ENCODE measurements at places on chromosomes 13 and 19. TPM values are rescaled to one million over a fixed set of nuclear protein-coding genes. Genes with fewer than 3 reads are reported as not detected.

DNA sequence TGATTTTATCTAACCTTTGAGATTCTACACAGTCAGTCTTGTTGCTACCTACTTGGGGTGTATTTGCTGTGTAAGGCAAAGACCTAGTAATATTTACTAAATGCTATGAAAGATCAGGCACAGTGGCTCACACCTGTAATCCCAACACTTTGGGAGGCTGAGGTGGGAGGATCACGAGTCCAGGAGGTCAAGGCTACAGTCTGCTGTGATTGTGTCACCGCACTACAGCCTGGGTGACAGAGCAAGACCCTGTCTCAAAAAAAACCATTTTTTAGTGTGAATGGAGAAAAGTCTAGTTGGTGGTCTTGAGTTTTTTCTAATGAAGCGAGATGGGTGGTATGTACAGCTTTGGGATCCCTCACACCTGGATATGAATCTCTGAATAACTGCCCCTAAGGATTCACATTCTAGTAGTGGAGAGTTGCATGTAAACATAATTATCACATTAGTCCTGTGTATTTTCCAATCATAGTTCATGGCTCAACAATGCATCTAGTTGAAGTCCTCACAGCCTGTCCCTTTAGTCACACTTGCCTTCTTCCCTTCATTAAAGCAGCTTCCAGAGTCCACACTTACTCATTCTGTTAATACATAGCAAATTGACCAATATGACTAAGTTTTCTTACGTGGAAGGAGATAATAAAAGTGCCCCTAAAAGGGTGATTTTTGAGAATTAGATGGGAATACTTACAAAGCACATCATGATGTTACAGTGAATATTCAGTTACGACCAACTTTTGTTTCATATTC lies 7.5 kb downstream of the RPL21 start:
- no peaks in the 10 kb centered on the region for H3K27me3 ChIP-seq
- DNase-seq = no peak
- H3K36me3 ChIP-seq = no peaks in the 10 kb centered on the region
- H3K4me1 ChIP-seq = peaks cover 10% of the 10 kb centered on the region
- H3K27ac ChIP-seq = no peak overlapping the region

DNA sequence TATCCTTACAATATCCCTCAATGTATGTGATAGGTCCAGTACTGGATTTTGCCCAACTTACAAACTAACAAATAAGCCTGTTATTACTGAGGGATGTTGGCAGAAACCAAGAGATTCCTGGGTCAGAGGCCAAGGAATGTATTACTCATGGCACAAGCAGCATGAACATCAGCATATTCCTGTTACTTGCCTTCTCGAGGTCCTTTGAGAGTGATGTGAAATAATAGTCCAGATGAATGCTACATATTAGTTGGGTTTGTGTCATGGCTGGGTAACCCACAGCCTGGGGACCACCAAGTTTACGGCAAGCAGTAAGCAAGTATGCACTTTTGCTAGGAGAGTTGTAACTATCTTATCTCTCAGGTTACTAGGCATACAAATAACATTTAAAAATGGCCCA lies 384.5 kb upstream of the GPC6 start:
- no peak for DNase-seq
- H3K27ac ChIP-seq = no peak overlapping the region
- no peaks in the 10 kb centered on the region for H3K4me1 ChIP-seq
- no peaks in the 10 kb centered on the region for H3K36me3 ChIP-seq
- H3K27me3 ChIP-seq = no peaks in the 10 kb centered on the region

APOC1 gene
- not detected for total RNA-seq

PPP2R1A gene
- total RNA-seq = 199 TPM

GRCh38 chr13:50724913-50725312 lies 118.6 kb downstream of the DLEU7 start:
- H3K4me1 ChIP-seq = no peaks in the 10 kb centered on the region
- no peaks in the 10 kb centered on the region for H3K27me3 ChIP-seq
- H3K4me3 ChIP-seq = no peak overlapping the region
- no peak for DNase-seq
- no peak overlapping the region for H3K27ac ChIP-seq

DNA sequence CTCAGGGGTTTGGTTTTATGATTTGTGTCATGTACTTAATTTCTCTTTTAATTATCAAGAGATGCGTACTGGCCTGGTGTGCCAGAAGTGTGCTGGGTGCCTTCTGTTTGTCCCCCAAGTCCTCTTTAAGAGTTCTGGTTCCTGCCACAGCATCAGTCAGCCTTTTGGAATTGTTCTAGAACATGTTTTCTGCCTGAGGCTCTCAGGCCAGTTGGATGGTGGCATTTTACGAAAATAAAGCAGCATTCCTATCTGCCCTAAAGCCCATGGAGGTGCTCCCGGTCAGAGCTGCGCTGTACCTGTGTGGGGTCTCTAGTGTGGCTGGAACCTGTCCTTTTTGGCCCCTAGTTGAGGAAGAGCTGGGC lies 54.1 kb downstream of the TSSK6 start:
- H3K4me1 ChIP-seq = peaks cover 80% of the 10 kb centered on the region
- no peaks in the 10 kb centered on the region for H3K27me3 ChIP-seq
- H3K4me3 ChIP-seq = peak overlapping the region; percentile 2
- H3K36me3 ChIP-seq = no peaks in the 10 kb centered on the region
- H3K27ac ChIP-seq = peak overlapping the region; percentile 82

- peak overlapping the region; percentile 89 for H3K27ac ChIP-seq
- peak; percentile 68 for DNase-seq
- H3K36me3 ChIP-seq = peaks cover 40% of the 10 kb centered on the region
- peak overlapping the region; percentile 59 for H3K4me3 ChIP-seq
- peaks cover 54% of the 10 kb centered on the region for H3K4me1 ChIP-seq
Measured at GRCh38 chr19:16078759-16079707, 2.7 kb downstream of the TPM4 start.

TRAPPC2B gene
- 10.2 TPM for total RNA-seq

CAPN12 gene
- 2.7 TPM for total RNA-seq

- H3K36me3 ChIP-seq = peaks cover 10% of the 10 kb centered on the region
- peak; percentile 41 for DNase-seq
- no peaks in the 10 kb centered on the region for H3K27me3 ChIP-seq
- no peak overlapping the region for H3K4me3 ChIP-seq
- no peaks in the 10 kb centered on the region for H3K4me1 ChIP-seq
Measured at GRCh38 chr19:19559931-19560330, 21.9 kb downstream of the CILP2 start.

DNA sequence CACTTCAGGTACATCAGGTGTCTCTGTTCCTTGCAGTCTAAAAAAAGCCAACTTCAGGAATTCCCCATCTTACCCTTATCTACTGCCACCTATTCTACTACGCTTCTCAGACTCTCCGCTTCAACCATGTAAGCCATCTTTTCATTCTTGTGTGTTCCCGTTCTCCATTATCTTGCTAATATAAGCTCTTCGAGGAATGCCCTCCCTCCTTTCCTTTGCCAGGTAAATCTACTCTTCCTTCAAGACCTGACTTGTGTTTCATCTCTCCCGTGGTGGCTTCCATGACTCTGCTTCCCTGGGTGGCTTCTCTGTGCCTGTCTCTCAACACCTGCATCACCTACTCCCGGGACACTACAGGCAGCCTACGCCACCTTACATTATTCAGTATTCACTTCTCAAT lies 42.3 kb upstream of the MEDAG start:
- H3K27me3 ChIP-seq = no peaks in the 10 kb centered on the region
- no peaks in the 10 kb centered on the region for H3K36me3 ChIP-seq
- H3K27ac ChIP-seq = no peak overlapping the region
- H3K4me1 ChIP-seq = no peaks in the 10 kb centered on the region
- H3K4me3 ChIP-seq = no peak overlapping the region
- DNase-seq = no peak

DNA sequence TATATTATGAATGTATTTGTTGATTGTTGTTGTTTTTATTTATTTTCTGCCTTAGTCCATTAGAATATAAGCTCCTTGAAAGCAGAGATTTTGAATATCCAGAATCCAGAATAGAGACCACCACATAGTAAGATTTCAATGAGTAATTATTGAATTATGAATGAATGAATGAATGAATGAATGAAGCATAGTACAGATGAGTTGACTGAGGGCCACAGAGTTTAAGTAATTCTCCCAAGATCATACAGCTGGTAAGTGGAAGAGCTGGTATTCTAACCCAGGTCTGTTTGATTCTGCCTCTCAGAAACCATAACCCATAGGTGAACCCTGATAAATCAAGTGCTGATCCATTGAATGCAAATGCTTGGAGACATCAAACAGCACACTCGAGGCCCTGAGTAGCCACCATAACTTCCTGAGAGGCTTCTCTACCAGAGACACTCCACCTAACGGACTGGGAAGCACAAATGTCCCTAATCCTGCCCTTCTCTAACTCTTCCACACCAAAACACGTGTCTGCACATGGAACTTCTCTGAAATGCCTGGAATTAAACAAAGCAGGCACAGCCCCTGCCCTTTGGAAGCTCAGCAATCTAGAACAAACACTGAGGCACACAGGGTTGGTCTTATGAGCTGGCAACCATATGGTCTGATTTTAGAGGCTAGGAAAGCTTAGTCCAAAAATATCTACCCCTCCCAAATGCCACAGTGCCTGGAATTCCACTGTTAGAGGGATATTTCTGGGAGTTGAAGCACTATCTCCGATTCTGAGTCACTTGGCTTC lies 190.1 kb downstream of the FOXO1 start:
- no peak for DNase-seq
- H3K4me3 ChIP-seq = no peak overlapping the region
- H3K27ac ChIP-seq = no peak overlapping the region
- H3K36me3 ChIP-seq = no peaks in the 10 kb centered on the region
- peaks cover 21% of the 10 kb centered on the region for H3K4me1 ChIP-seq
- H3K27me3 ChIP-seq = no peaks in the 10 kb centered on the region

DNA sequence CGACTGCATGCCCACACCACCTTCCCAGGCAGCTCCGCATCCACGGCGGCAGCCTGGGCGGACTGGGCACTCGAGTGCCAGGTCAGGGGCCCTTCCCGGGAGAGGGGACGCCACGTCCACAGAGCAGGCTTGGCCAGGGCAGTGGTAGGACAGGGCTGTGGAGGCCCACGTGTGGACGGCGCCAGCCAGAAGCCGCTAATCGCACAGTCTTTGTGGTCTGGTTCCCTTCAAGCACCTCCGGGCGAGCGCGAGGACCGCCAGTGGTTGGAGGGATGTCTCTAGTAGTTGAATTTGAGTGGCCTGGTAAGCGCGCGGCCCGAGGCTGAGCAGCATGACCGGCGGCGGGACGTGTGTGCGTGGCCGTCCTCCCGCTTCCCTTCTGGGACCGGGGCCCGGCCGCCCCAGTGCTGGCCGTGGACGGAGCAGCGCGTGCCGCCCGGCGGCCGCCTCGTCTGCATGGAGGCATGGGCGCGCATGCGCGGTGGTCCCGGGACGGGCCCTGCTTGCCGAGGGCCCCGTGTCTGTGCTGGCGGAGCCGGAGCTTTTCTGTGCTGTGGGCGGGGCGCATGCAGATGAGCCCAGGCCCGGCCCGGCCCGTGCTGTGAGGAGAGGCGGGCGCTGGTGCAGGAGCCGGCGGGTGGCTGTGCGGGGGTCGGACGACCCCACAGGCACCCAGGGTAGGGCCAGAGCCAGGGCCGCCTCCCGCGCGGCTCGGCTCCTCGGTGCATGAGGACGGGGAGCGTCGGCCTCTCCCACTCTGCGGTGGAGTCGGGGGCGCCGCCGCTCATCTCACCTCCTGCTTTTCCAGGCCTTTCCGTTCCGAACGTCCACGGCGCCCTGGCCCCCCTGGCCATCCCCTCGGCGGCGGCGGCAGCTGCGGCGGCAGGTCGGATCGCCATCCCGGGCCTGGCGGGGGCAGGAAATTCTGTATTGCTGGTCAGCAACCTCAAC lies 8.6 kb downstream of the PTBP1 start:
- H3K27ac ChIP-seq = no peak overlapping the region
- H3K36me3 ChIP-seq = peaks cover 91% of the 10 kb centered on the region
- H3K4me3 ChIP-seq = no peak overlapping the region
- H3K27me3 ChIP-seq = no peaks in the 10 kb centered on the region

- H3K36me3 ChIP-seq = no peaks in the 10 kb centered on the region
- no peak overlapping the region for H3K27ac ChIP-seq
- no peak overlapping the region for H3K4me3 ChIP-seq
- H3K4me1 ChIP-seq = peaks cover 4% of the 10 kb centered on the region
- no peak for DNase-seq
Measured at GRCh38 chr13:73223372-73223781, 164.6 kb downstream of the KLF5 start.

VAV1 gene
- total RNA-seq = 131 TPM

GRCh38 chr13:51539887-51540286 lies 44.4 kb upstream of the WDFY2 start:
- DNase-seq = no peak
- H3K27ac ChIP-seq = no peak overlapping the region
- no peak overlapping the region for H3K4me3 ChIP-seq

CYP4F3 gene
- total RNA-seq = 0.34 TPM

APC2 gene
- total RNA-seq = 0.10 TPM

DNA sequence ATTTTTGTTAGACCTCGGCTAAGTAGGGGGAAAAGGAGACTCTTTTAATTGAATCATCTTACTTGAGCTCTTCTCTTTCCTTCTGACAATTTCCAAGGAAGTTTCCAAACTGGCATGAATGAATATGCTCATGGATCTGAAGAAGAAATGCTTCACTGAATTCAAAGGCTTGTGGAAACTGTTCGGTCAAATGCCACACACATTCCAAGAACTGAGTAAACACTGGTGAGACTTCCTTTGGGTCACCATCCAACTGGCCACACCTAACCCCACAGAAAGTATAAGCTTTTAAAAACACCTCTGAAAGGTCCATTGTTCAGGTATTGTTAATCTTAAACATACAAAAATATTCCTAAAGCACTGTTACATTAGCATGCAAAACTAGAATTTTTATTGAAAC lies 33.6 kb downstream of the MTMR6 start:
- H3K4me3 ChIP-seq = no peak overlapping the region
- H3K27me3 ChIP-seq = no peaks in the 10 kb centered on the region
- no peak overlapping the region for H3K27ac ChIP-seq
- H3K4me1 ChIP-seq = no peaks in the 10 kb centered on the region
- peaks cover 10% of the 10 kb centered on the region for H3K36me3 ChIP-seq
- DNase-seq = no peak

DNA sequence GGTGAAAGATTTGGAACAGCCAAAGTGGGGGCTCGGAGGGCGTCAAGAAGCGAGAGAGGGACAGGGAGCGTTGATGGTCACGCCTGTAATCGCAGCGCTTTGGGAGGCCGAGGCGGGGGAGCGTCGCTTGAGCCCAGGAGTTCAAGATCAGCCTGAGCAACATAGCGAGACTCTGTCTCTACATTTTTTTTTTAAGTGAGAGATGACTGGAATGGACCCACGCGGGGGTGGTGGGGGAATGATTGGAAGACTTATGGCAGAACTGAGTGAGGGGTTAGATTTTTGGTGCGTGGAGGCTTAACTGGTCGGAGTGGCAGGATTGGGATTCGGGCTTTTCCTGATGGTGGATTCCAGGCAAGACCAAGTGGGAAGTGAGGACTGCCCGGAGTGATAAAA lies 725 bp downstream of the PSMD8 start:
- H3K4me3 ChIP-seq = peak overlapping the region; percentile 96
- H3K27ac ChIP-seq = peak overlapping the region; percentile 93
- DNase-seq = no peak
- H3K4me1 ChIP-seq = peaks cover 17% of the 10 kb centered on the region

MATK gene
- 32.6 TPM for total RNA-seq
